ENCODE measurements at places on chromosomes 12 and 14.

DNA sequence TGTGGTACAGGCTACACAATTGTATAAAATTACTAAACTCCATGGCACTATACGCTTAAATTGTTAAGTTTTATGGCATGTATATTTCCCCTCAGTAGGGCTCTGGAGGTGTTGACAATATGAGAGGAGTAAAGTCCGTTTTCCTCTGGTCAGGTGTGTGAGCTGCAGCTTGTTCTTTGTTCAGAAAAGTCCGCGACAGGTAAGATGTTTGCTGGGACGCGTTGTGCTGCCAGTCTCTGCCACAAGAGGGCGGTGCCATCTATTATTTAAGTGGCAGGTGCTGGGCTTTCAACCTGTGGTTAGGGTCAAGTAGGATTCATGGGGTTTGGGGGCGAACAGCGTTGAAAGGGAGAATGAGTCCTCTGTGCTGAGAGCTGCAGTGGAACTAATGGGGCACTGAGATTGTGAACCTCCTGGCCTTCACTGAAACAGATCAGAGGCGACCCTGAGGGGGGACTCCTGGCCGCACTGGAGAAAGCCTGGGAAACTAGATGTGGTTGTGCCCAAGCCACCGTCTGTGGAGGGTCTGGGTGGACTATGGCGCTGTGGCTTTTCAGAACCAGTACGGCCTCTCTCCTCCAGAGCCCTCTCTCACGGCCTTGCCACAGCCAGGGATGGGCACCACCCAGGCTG lies 179.0 kb downstream of the SLC15A4 start:
- no peak for DNase-seq

- no peak for DNase-seq
Observed at GRCh38 chr14:77206877-77207389, 25.3 kb downstream of the TMEM63C start.

GRCh38 chr14:43249116-43249515 lies 1258.0 kb downstream of the FSCB start:
- DNase-seq, result no peak

GRCh38 chr12:7151532-7151931 lies 21.4 kb downstream of the CLSTN3 start:
- DNase-seq, result peak; percentile 68

- peak; percentile 60 for DNase-seq
Observed at GRCh38 chr14:75522224-75522982, at the start of gene BATF. Gene BATF, plus strand, starts transcription at chr14:75522469. Its CDS starts 214 bp downstream, at chr14:75522683.

- DNase-seq, result no peak
Observed at GRCh38 chr14:61183196-61183885, 97.8 kb downstream of the TMEM30B start.

DNA sequence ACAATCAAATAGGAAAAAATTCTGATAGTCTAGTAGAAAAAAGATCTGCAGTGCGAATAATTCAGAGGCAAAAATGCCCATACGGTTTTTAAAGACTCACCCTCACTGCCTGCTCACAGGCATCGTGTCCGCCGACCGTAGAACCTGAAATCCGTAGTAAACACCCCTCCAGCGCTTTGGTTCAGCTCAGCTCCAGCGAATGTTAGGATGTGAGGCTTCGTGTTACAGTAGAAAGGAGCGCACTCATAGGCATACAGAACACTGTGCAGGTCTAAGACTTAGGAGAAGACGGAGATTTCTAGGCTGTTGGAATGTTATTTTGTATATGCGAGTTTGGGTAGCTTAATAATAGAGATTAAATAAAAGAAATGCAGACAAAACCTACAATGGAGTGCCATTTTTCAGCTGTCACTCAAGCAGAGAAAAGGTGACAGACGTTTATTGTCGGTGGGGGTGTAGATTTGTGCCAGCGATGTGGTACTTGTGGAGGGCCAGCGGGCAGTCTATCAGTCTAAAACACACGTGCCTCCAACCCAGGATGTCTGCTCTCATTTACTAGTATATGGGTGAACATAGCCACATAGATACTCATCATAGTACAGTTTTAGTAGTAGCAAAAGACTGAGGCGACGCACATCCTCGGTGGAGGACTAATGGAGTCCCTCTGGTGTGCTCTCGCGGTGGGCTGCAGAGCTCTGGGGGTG lies 25.7 kb downstream of the SFSWAP start:
- no peak for DNase-seq

GRCh38 chr12:118645219-118645618 lies 268.9 kb downstream of the SUDS3 start:
- no peak for DNase-seq

- DNase-seq, result no peak
Observed at GRCh38 chr12:76855271-76855670, 23.5 kb downstream of the CSRP2 start.

DNA sequence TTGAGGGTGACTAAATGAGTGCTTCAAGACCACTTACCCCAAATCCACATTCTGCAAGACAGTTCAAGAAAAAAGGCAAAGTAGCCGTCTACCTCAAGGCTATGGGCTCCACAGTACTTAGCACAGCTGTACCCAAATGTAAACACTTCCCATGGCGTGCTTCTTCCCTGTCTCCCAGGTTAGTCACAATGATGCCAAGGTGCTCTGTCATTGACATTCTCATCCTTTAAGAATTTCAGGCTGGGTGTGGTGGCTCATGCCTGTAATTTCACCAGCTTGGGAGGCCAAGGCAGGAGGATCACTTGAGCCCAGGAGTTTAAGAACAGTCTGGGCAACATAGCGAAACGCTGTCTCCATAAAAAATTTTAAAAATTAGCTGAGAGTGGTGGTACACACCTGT lies 51.2 kb upstream of the CERS5 start:
- no peak for DNase-seq

DNA sequence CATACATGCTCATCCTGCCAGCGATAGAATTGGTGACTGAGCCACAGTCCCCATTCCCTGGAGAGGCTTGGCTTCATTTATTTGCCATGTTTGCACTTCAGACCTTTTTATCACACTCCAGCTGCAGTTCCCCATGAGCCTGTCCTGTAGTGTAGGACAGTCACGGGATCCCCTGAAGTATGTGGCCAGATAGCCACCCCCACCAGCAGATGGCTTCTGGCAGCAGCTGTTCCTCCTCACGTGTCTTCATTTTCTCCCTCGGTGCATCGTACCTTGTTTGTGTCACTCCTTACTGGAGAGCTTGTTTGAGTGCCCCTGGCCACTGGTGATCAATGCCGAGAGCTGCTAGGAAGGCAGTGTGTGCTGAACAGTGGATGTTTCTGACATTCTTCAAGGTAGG lies 40.2 kb downstream of the UBE3B start:
- DNase-seq, result no peak

GRCh38 chr12:123983822-123984485 lies 10.9 kb downstream of the ZNF664 start:
- DNase-seq, result no peak

DNA sequence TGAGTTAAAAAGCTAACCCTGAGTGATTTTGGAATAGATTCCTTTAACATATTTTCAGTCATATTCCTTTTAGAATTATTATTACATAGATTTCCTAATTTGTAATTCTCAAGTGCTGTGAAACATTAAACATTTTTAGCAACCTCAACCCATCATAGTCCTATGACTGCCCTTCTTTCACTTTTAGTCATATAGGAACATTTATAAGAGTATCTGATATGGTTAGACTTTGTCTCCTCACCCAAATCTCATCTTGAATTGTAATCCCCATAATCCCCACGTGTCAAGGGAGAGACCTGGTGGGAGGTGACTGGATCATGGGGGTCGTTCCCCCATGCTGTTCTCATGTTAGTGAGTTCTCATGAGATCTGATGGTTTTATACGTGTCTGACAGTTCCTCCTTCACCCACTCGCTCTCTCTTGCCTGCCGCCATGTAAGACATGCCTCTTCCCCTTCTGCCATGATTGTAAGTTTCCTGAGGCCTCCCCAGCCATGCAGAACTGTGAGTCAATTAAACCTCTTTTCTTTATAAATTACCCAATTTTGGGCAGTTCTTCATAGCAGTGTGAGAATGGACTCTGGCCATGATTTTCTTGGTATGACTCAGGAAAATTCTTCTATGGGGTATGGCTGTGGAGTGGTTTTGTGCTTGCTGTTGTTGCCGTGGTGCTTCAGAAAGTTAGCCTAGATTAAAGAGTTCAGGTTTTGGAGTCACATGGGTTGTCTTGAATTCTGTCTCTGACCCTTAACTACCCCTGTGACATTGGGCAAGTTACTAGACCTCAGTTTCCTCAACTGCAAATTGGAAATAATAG lies 83.9 kb downstream of the FUT8 start:
- no peak for DNase-seq

DNA sequence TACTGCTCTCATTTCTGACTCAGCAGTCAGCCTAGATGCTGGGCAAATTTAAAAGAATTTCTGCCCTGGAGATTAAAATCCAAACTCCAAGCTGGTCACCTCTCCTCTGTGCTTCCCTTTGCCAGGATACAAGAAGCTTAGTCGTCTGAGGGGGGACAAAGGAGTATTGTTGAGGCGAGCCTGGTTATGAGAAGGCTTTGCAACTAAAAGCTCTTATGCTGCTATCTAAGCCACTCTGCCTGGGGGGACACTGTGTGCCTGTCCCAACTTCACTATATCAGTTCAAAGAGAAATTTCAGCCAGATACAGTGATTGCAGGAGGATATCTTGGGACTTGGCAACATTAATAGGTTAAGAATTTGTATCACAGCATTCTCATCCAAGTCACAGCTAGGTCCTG lies 10.8 kb upstream of the PLEKHH1 start:
- DNase-seq, result no peak

DNA sequence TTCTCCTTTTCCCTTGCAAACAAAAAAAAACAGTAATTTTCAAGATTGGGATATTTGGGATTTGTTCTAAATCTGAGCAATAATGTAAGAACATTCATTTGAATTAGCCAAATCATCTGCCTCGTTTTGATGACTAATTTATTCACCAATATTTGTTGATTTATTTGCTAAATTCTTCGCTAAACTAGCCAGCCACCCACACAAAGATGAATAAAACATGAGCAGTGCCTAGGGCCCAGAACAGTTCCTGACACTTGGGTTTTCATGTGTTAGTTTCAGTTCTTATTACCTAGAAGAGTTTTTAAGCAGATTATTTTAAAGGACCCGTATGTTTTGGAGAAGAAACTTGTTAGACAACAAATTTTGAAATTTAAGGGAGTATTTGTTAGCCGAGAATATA lies 1.4 kb downstream of the ETNK1 start:
- DNase-seq, result no peak

- DNase-seq, result no peak
Observed at GRCh38 chr14:52730709-52731111, 744 bp downstream of the STYX start.

DNA sequence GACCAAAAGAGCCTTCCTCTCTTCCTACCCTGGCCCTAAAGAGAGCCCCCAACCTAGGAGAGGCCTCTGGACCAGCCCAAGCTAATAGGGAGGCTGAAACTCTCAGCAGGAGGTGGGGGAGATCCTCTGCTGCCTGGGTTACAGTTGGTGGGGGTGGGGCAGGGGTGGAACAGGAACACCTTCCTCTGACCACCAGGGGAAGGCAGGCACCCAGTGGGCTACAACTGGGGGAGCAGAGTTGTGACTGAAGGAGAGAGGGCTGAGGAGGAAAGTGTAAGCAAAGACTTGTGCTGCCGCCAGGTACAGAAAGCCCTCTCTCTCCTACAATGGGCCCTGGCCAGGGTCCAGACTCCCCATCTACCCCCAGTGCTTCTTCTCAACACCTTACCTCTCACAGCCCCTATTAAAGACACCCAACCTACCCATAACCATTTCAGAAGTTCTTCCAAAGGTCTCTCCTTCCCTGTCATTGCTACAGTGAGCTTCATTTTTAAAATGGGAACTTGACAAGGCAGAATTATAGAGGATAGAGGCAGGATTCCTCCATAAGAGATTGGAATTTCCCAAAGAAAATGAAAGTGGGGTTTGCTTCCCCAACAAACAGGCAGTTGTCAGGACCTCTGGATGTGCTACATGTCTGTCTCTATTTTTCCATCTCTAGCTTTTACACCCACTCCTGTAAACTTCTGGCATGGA lies 1.4 kb downstream of the MYO1A start:
- no peak for DNase-seq

DNA sequence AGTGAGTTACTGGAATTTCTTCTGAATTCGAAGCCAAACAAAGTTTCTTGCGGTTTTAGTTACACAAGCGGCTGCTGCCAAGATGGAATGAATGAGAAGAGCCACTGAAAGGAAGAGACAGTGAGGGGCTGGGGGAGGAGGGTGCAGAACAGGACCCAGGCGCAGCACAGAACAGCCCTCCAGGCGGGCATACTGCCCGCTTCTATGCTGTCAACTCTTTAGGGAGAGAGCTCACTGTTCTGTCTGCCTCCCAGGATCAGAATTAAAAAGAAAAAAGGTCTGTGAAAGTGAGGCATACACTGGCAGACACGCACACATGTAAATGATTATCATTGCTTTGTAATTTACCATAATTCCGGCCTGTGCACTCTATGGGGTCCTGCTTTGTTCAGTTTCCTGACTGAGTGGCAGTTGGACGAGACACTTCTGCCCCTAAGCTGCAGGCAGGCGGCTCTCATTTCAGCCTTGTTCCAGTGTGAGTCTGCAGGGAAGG lies 231.6 kb downstream of the CACNA1C start:
- DNase-seq, result no peak

DNA sequence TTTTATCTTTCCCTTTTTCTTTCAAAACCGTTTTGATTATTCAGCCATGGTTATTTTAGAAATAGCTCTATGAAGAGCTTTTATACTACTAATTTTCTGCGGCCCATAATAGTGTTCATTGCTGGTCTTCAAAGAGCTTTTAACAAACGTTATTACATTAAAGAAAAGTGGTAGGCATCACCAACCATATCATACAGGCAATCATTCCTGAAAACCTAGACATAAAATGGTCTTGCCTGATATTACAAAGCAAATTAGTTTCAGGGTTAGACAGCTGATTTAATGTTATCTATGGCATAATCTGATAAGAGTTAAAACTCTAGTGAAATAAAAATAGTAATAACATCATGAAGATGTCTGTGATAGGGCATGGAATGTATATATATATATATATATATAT lies 89.7 kb upstream of the CNTN1 start:
- no peak for DNase-seq

DNA sequence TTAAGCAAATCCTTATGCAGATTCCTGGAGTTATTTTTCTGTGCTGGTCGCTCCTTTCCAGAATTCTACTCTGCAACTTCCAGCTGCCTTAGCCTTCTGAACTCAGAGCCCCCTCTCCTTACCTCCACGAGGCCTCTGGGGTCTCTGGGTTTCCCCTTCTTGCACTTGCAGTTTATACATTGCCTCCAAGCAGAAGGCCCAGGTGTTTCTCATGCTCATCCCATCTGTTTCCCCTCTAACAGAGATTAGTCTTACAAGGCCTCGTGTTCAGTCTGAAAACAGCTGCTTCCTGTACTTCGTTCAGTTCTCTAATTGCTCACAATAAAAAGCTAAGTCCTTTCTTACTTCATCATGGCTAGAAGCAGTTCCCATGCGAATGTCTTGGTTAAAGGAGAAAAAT lies 134.4 kb upstream of the FGD4 start:
- DNase-seq, result no peak

DNA sequence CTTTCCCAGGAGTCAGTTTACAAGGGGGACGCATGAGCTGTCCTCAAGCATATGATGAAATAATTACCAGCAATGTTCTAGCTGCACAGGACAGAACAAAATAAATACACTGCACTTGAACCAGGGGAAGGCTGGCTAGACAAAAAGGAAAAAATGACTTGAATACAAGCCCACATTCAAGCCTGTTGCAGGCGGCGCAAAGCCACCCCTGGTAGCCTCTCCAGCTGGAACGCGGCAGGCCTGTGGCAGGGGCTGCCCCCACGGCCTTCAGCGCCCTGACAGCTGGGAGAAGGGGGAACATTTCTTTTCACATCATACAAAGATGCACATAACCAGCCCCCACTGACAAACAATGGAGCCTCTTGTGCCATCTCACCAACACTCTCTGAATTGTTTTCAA lies 57.1 kb downstream of the TRAFD1 start:
- no peak for DNase-seq

- no peak for DNase-seq
Observed at GRCh38 chr12:89217472-89217871, 134.8 kb downstream of the DUSP6 start.
